Astrocyte of the spinal cord (primary cell): ENCODE measurements at places on chromosomes 3 and 15.

- DNase-seq: peak; percentile 60
Observed at GRCh38 chr15:49423021-49423420, at the start of gene FGF7. Gene FGF7, plus strand, starts transcription at chr15:49423242. Its CDS starts 1,056 bp downstream, at chr15:49424298.

DNA sequence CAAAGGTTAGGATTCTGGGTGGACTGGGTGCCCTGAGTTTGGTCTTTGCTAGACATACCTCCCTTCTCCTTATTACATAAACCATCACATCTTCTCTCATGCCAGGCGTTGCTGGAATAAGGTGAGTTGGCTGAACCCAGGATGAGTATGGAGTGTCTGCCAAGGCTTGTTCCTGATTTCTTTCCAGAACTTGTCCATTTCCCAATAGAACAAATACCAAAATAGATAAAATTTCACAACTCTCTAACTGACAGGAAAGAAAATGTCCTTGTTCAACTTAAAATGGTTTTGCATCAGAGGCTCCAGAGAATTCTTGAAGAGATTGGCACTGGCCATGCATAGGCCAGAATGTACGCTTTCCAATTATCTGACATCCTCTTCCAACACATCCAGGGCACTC, 291.9 kb downstream of the IGSF11 start:
- DNase-seq: no peak

DNA sequence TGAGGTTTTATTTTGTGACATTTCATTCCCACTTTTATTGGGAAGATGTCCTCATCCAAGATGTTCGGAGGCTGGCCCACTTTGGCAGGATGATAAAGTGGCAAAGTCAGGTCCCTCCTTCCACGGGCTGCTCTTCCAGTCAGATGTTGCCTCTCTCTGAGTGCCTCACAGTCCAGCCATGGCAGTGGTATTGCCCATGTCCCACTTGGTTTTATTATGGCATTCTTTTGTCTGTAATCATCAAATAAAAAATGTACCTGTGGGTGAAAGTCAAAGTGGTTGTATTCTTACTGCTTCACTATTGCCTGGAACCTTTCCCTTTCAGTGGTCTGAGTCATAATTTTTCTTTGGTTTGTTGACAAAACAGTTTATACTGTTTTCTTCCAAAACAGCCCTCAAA, 20.2 kb downstream of the ARNT2 start:
- DNase-seq: peak; percentile 38

GRCh38 chr3:101119535-101119934, 126.3 kb upstream of the ABI3BP start:
- peak; percentile 58 for DNase-seq

- no peak for DNase-seq
Observed at GRCh38 chr15:74451861-74452835, 8.8 kb downstream of the UBL7 start.
